ENCODE measurements at places on chromosomes 5 and 9.

GRCh38 chr9:15137658-15138356, 169.2 kb downstream of the TTC39B start:
- DNase-seq = no peak

- no peak for DNase-seq
These were observed 9.6 kb downstream of the TMOD1 start for GRCh38 chr9:97510797-97511654.

- DNase-seq = no peak
These were observed 84.8 kb downstream of the MVB12B start for GRCh38 chr9:126411225-126411947.

DNA sequence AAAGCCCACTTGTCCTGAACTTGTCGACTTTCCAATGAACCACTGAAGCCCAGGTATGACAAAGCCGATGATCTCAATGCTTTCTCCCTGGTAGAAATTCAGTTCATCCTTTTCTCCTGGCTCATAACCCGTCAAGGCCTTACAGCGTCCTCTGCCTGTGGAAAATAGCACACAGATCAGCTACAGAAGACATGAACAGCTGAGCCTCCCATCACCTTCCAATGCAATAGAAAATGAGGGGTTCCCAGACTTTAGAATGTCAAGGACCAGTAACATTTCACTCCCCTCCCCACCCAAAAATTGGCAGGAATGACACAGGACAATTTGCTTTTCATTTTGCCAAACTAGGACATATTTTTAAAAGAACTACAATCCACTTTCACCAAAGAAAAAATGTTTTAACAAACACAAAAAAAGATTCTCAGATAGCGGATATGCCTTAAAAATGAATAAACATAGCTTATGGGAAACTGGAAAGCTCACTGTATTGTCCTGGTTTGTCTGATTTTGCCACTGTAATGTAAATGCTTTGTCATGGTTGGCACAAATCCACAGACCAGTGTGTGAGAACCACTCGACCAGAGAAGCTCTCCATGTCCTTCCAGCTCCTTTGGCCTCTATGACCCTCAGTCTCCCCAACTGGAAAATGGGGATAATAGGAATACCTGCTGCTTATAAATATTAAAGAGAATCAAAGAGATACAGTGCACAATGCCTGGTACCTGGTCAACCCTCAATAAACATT, 24.4 kb downstream of the SH3TC2 start:
- DNase-seq = peak; percentile 74

- no peak for DNase-seq
These were observed 9.1 kb upstream of the UBAC1 start for GRCh38 chr9:135970128-135970815.

GRCh38 chr5:6805841-6806240, 92.6 kb downstream of the TENT4A start:
- DNase-seq = no peak

GRCh38 chr5:160460377-160461049, 38.9 kb downstream of the PTTG1 start:
- peak; percentile 47 for DNase-seq

GRCh38 chr9:10843151-10843550, 230.3 kb upstream of the PTPRD start:
- no peak for DNase-seq

- DNase-seq = no peak
These were observed 186.2 kb downstream of the CACNA1B start for GRCh38 chr9:138063785-138064184.

- DNase-seq = peak; percentile 34
These were observed 81.8 kb downstream of the SEMA6A start for GRCh38 chr5:116492776-116493175.

GRCh38 chr5:79983618-79984017, 7.4 kb downstream of the MTX3 start:
- no peak for DNase-seq

DNA sequence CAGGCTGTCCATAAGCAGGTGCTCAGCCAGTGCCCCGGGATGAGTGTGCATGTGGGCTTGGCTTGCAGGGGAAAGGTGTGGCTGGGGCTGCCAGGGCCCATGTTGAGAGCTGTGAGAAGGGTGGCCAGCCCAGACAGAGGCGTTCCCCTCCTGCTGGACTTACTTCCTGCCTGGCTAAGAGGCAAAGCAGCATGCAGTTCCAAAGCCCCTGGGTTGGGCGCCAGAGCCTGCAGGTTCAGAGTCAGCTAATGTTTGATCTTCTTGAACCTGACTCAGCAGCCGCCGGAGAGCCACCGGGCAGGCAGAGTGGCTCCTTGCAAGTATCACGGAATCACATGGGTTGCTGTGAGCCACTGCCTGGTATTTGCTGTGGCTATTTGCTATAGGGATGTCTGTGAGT, 168.4 kb upstream of the MAP1B start:
- DNase-seq = no peak

- no peak for DNase-seq
These were observed 9.2 kb upstream of the SEMA6A start for GRCh38 chr5:116583862-116584222.

DNA sequence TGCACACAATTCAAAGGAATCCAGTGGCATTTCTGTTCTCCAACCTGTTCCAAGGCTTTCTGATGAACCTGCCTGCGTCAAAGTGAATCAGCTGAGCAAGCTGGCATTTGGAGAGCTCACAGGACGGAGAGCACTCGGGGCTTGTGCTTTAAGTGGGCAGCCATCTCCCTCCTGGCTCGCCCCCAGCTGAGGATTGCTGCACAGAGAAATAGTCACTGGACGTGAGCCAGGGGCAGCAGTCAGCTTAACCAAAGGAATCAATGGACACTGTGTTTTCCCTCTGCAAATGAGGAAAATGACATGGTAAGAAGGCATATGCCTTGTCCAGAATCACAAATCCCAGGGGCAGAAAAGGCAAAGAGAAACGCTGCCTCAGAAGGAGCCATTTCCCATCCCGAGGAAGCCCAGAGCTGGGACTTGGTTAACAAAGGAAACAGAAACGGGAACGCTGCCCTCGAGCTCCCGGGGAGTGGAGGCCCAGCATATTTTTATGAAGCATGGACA, 299.4 kb downstream of the ZSWIM6 start:
- DNase-seq = no peak

GRCh38 chr5:159928122-159928909, 12.0 kb downstream of the ADRA1B start:
- no peak for DNase-seq

DNA sequence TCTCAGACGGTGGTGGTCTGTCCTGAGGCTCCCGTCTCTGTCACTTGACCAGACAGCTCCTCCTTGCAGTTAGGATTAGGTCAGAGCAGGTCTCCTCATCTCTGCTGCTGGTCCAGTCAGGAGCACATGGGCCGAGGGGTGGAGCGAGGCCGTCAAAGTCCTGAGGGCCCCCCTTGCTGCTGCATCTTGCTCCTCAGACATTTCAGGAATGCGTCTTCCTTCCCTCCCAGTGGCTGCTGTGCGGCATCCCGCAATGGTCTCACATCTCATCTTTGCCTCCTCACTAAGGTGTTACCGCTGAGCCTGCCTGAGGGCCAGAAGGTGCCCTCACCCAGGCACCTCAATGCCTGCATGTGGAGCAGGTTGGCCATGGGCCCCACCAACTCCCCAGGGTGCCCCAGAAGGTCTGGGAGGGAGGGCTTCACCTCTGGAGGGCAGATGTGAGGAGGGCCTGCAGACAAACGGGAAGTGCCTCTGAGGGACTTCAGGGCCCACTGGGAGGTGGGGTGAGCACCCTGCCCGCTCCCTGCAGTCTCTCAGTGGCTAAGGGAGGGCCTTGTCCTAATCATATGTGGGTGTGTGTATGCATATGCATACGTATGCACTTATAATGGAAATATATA, 137.7 kb upstream of the LMX1B start:
- no peak for DNase-seq

DNA sequence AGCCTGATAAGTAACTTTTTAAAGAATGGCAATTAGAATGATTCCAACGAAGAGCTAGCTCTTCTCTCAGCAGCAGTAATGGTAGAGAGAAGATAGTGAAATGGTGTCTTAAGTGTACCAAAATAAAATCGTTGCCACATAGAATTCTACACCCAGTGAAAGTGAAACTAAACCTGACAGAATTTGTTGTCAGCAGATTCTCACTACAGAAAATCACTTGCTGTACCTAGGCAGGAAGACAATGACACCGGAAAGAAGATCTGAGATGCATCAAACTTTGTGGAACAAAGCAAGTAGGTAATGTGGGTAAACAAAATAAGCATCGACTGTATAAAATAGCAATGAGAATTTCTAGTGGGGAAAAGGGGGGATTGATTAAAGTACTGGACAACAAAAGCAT, 20.7 kb upstream of the EBF1 start:
- DNase-seq = no peak

GRCh38 chr5:128498844-128499455, 39.1 kb downstream of the FBN2 start:
- DNase-seq = peak; percentile 47

DNA sequence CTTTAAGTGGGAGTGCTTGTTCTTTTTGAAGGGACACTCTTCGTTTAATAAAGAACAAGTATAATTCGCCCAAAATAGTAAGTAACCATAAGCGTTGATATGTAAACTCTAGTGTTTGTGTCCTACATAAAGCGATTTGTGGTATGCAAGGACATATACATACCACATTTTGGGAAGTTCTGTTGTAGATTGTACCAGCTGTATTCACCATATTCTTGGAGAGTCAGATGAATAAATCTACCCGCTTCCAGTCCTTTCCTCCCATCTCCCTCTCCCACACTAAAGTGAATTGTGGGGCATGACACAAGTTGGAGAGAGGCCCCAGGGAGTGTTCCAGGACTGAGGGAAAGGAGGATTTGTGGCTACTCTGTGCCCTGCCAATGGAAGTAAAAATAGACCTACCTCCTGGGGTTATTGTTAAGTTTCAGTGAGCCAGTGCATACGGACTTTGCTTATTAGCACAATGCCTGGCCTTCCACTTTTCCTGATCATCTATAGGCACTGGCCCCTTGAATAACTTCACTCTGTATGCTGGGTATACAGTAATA, 40.6 kb downstream of the ARHGAP26 start:
- no peak for DNase-seq

DNA sequence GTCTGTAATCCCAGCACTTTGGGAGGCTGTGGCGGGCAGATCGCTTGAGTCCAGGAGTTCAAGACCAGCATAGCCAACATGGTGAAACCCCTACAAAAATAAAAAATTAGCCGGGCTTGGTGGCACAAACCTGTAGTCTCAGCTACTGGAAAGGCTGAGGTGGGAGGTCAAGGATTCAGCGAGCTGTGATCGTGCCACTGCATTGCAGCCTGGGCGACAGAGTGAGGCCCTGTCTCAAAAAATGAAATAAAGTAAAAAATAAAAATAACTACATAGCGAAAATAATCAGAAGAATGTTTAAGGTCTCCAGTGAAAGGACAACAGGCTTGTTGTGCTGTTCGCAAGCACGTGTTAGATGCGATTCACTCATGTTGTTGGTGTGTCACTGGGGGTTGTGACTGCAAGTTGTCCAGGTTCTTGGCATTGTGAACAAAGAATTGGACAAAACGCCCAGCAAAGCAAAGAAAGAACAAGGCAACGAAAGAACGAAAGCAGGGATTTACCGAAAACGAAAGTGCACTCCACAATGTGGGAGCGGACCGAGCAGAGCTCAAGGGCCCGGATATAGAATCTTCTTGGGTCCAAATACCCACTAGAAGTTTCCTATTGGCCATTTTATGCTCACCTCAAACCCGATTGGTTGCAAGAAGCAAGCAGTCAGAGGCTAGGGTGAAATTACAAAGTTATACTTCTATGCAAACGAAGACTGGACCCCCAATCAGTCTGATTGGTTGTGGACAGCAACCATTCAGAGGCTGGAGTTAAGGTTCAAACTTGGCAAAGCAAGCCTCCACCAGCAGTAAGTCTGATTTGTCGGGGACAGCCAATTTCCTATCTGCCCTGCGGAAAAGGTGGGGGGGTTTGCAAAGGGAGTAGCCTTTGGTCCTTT, 844 bp upstream of the MCCC2 start:
- DNase-seq = peak; percentile 49

- DNase-seq = no peak
These were observed 212.1 kb downstream of the TLR4 start for GRCh38 chr9:117916291-117916690.

DNA sequence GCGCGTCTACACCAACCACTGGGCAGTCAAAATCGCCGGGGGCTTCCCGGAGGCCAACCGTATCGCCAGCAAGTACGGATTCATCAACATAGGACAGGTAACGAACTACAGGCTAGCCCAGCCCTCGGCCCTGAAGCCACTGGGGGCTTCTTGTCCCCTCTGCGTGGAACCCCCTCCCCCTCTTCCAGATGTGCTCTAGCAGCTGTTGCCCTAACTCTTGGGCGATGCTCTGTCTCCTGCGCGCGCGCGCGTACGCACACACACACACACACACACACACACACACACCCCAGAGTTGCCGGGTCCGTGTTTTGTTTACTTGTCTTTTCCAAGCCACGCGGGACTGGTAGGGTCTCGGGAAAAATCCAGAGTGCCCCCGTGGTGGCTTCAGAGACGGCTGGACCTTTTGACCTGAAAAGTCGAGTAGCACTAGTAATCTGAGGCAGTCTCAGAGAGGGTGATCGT, 836 bp downstream of the PCSK5 start:
- peak; percentile 6 for DNase-seq

DNA sequence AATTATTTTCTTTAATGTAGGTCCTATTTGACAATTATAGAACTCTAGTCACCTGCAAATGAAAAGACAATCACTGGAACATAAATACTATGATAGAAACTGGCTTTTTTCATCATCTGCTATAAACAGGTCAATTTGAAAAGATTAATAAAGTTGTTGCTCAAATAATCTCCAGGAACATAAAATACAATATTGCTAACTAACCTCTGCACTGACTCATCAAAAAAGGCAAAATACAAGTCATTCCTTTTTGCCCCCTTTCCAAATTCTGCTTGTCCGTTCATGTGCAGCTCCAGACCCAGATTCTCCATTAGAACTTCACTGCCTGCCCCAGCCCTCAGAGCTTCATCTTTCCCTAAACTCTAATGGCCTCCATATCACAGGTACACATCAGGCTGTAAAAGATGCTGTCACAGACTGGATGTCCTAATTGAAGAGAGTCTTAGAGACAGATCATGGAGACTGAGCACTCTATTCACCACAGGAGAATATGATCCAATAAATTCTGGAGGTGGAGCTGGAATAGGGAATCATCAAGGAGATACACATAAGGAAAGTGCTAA, 1.6 kb downstream of the DCTN4 start:
- no peak for DNase-seq

- DNase-seq = no peak
These were observed 117.0 kb downstream of the VAV2 start for GRCh38 chr9:133875131-133875530.

- DNase-seq = no peak
These were observed 25.9 kb downstream of the SRFBP1 start for GRCh38 chr5:121987685-121988073.

- DNase-seq = no peak
These were observed 41.2 kb downstream of the RCL1 start for GRCh38 chr9:4833781-4834560.

GRCh38 chr5:134462761-134463160, 51.1 kb upstream of the CDKN2AIPNL start:
- no peak for DNase-seq

GRCh38 chr9:123033352-123033751, at the start of gene GPR21:
TSS of gene GPR21 (plus strand) at chr9:123033667. CDS start at chr9:123034567, 900 bp downstream.
- peak; percentile 18 for DNase-seq

DNA sequence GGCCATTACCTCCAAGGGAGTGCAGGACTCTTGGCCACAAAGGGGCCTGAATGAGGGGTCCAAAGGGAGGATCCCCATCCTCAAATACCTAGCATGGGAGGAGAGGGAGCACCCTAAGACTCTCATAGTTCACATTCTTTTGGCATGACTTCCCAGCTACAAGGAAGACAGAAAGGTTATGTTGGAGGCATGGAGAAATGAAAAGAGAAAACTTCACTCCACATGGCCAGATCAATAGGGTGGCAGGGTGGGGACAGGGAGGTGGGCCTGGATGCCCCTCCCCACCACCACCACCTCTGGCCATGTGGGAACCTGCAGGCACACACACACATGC, 97.6 kb downstream of the PAX5 start:
- no peak for DNase-seq

Data from hematopoietic multipotent progenitor cell treated with erythropoietin and hydrocortisone succinate and interleukin-3 and kit ligand, for 6 days (in vitro differentiated cells).